ENCODE measurements at places on chromosomes 1 and 21. TPM values are rescaled to one million over a fixed set of nuclear protein-coding genes. Genes with fewer than 3 reads are reported as not detected.

- H3K27me3 ChIP-seq: no peaks in the 10 kb centered on the region
- H3K36me3 ChIP-seq: no peaks in the 10 kb centered on the region
- H3K27ac ChIP-seq: no peak overlapping the region
- H3K4me1 ChIP-seq: no peaks in the 10 kb centered on the region
- no peak overlapping the region for H3K4me3 ChIP-seq
Observed at GRCh38 chr1:70874063-70874462, 173.6 kb downstream of the PTGER3 start.

DNA sequence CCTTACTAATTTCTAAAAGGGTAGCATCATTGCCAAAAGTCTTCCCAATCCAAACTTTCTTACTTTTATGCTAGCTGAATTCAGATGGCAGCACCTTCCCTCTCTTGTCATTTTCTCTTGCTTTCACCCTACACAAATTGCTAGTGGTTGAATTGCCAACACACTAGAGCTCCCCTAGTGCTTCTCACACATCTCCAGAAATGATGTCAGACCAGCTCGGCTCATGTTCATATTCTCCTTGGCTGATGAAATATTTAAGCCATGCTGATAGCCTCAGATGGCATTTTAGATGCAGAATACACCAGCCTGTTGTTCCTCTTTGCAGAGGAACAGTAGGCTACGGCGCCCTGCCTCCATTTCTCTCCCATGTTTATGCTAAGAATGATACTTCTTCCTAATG lies 256.9 kb downstream of the PTBP2 start:
- no peaks in the 10 kb centered on the region for H3K27me3 ChIP-seq
- H3K36me3 ChIP-seq: no peaks in the 10 kb centered on the region
- H3K27ac ChIP-seq: no peak overlapping the region
- no peak for DNase-seq
- no peaks in the 10 kb centered on the region for H3K4me1 ChIP-seq
- no peak overlapping the region for H3K4me3 ChIP-seq

- H3K36me3 ChIP-seq: no peaks in the 10 kb centered on the region
- H3K27me3 ChIP-seq: peaks cover 4% of the 10 kb centered on the region
- no peak for DNase-seq
- peaks cover 13% of the 10 kb centered on the region for H3K4me1 ChIP-seq
Observed at GRCh38 chr1:43269627-43270375, at the start of gene TMEM125. Gene TMEM125 (plus strand): TSS chr1:43269983. CDS start chr1:43272723, 2,740 bp downstream.

DNA sequence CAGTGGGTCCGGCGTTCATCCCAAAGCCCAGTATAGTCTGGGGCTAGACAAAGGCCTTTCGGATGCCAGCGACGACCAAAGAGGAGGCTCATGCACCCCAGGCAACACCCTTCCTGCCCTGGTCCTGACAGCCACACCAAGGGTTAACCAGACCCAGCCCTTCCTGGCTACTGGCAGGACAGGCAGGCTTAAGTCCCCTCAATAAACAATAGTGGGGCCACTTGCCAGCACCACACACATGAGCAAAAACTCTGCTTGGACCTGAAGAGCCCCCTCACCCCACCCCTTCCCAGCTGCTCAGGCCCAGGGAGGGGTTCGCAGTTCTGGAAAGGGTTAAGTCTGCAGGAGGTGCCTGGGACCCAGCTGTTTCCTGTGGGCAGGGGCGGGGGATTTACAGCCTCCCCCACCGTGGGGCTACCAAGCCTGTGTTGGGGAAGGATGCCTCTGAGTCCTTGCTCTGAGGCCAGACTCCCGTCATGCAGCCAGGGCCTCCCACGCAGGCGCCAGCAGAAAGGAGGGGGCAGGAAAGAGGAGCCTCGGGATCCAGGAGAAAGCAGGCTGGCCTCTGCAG lies 18.2 kb downstream of the PHLDA3 start:
- H3K4me1 ChIP-seq: peaks cover 21% of the 10 kb centered on the region
- H3K27ac ChIP-seq: no peak overlapping the region
- DNase-seq: peak; percentile 40
- H3K27me3 ChIP-seq: no peaks in the 10 kb centered on the region
- H3K36me3 ChIP-seq: no peaks in the 10 kb centered on the region

GRCh38 chr1:60283690-60284089 lies 210.1 kb upstream of the C1orf87 start:
- H3K4me1 ChIP-seq: peaks cover 10% of the 10 kb centered on the region
- no peak for DNase-seq
- H3K27ac ChIP-seq: no peak overlapping the region
- no peaks in the 10 kb centered on the region for H3K27me3 ChIP-seq
- H3K4me3 ChIP-seq: no peak overlapping the region

- no peak for DNase-seq
- no peaks in the 10 kb centered on the region for H3K27me3 ChIP-seq
- H3K4me3 ChIP-seq: no peak overlapping the region
- no peaks in the 10 kb centered on the region for H3K36me3 ChIP-seq
Observed at GRCh38 chr1:61607448-61607847, 117.5 kb downstream of the TM2D1 start.

- peaks cover 14% of the 10 kb centered on the region for H3K4me1 ChIP-seq
- DNase-seq: no peak
- no peak overlapping the region for H3K4me3 ChIP-seq
- no peaks in the 10 kb centered on the region for H3K36me3 ChIP-seq
- H3K27ac ChIP-seq: no peak overlapping the region
Observed at GRCh38 chr1:18919956-18920355, 17.6 kb upstream of the ALDH4A1 start.

GRCh38 chr1:38529946-38530345 lies 329.6 kb downstream of the RRAGC start:
- no peaks in the 10 kb centered on the region for H3K27me3 ChIP-seq
- no peaks in the 10 kb centered on the region for H3K4me1 ChIP-seq
- H3K36me3 ChIP-seq: no peaks in the 10 kb centered on the region
- no peak overlapping the region for H3K27ac ChIP-seq

- H3K4me1 ChIP-seq: peaks cover 23% of the 10 kb centered on the region
- H3K27ac ChIP-seq: no peak overlapping the region
- no peaks in the 10 kb centered on the region for H3K36me3 ChIP-seq
- peak overlapping the region; percentile 94 for H3K4me3 ChIP-seq
- peak; percentile 65 for DNase-seq
- H3K27me3 ChIP-seq: no peaks in the 10 kb centered on the region
Observed at GRCh38 chr1:41241354-41241748, 755 bp downstream of the SCMH1 start.

DNA sequence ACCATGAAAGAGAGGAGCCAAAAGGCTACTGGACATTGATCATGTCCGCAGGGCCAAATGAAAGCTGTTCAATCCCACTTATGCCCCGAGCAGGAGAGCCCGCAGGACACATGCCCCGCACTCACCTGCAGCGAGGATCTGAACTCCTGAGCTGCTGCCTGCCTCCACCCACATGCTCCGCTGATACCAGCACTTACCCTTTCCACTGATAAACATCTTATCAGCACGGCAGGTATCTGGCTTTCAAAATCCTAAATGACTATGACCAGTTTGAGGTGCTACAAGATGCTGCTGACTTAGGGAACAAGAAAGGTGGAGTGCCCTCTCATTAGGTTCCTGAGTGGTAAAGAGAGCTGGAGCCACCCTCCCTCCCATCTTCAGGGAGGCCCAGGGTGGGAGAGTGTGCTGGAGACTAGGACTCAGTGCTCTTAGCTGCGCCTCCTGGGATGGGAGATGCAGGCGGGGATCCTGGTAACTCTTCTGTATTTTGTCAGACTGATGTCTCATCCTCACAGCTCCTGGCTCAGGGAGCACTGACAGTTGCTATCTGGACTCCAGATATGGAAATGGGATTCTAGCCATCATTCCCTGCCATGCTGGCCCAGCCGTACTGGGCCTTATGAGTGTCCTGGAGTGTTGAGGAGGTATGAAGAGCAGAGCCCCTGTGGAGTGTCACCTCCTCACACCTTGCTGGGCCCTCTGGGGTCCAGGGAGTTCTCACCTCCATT lies 86.4 kb upstream of the F3 start:
- no peak overlapping the region for H3K4me3 ChIP-seq
- H3K27ac ChIP-seq: no peak overlapping the region
- peaks cover 14% of the 10 kb centered on the region for H3K4me1 ChIP-seq
- H3K27me3 ChIP-seq: no peaks in the 10 kb centered on the region
- no peaks in the 10 kb centered on the region for H3K36me3 ChIP-seq
- DNase-seq: no peak

- no peak overlapping the region for H3K27ac ChIP-seq
- no peak overlapping the region for H3K4me3 ChIP-seq
- H3K27me3 ChIP-seq: no peaks in the 10 kb centered on the region
- no peak for DNase-seq
- H3K36me3 ChIP-seq: no peaks in the 10 kb centered on the region
Observed at GRCh38 chr1:59752556-59753414, 62.0 kb upstream of the HOOK1 start.

DNA sequence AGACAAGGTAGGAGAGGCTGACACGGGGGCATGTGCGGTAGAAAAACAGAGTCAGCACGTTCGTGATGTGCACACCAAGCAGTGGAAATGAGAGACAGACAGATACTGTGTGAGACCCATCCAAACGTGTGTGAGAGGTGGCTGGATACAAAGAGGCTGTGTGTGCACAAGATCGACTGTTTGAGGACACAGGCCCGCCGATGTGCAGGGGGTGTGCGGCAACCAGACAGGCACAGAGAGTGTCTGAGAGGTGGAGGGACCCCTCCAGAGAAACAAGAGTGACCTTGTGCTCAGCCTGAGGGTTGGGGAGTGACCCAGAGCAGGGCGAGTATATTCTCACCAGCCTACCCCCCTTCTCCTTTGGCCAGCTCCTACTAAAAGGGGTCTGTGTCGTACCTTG lies 97.8 kb upstream of the IPO9 start:
- no peak overlapping the region for H3K4me3 ChIP-seq
- no peak for DNase-seq
- H3K27ac ChIP-seq: no peak overlapping the region

DNA sequence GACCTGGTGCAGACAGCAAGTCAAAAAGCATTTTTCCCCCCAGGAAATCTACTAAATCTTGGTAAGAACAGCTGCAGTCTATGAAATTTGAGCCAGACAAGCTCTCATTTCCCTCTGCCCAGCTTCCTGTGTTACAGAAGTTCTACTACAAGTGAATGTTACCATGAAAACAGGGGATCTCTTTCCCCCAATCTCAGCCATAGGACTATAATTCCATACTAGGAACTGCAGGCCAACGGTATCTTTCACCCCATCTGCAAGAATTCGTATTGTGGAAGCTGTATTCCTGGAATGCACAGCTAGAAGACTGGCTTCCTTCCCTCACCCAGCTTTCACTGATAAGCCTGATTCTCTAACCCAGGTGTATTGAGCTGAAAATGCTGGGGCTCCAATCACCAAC lies 1655.4 kb downstream of the BRINP3 start:
- no peaks in the 10 kb centered on the region for H3K27me3 ChIP-seq
- H3K36me3 ChIP-seq: no peaks in the 10 kb centered on the region
- no peaks in the 10 kb centered on the region for H3K4me1 ChIP-seq
- no peak overlapping the region for H3K27ac ChIP-seq
- no peak for DNase-seq
- no peak overlapping the region for H3K4me3 ChIP-seq

DNA sequence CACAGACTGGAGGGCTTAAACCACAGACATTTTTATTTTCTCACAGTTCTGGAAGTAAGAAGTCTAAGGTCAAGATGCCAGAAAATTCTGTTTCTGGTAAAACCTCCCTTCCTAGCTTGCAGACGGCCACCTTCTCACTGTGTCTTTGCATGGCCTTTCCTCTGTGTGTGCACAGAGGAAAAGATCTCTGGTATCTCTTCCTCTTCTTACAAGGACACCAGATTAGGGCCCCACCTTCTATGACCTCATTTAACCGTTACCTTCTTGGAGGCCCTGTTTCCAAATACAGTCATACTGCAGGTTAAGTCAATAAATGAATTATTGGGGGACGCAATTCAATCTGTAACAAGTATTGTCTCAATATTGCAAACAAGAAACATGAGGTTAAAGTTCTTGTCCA lies 63.0 kb upstream of the PRDX6 start:
- H3K36me3 ChIP-seq: no peaks in the 10 kb centered on the region
- no peak overlapping the region for H3K27ac ChIP-seq
- no peaks in the 10 kb centered on the region for H3K4me1 ChIP-seq
- no peak for DNase-seq

GRCh38 chr1:81484284-81484683 lies 316.4 kb upstream of the ADGRL2 start:
- no peaks in the 10 kb centered on the region for H3K36me3 ChIP-seq
- no peak overlapping the region for H3K4me3 ChIP-seq
- H3K4me1 ChIP-seq: no peaks in the 10 kb centered on the region
- no peaks in the 10 kb centered on the region for H3K27me3 ChIP-seq

DNA sequence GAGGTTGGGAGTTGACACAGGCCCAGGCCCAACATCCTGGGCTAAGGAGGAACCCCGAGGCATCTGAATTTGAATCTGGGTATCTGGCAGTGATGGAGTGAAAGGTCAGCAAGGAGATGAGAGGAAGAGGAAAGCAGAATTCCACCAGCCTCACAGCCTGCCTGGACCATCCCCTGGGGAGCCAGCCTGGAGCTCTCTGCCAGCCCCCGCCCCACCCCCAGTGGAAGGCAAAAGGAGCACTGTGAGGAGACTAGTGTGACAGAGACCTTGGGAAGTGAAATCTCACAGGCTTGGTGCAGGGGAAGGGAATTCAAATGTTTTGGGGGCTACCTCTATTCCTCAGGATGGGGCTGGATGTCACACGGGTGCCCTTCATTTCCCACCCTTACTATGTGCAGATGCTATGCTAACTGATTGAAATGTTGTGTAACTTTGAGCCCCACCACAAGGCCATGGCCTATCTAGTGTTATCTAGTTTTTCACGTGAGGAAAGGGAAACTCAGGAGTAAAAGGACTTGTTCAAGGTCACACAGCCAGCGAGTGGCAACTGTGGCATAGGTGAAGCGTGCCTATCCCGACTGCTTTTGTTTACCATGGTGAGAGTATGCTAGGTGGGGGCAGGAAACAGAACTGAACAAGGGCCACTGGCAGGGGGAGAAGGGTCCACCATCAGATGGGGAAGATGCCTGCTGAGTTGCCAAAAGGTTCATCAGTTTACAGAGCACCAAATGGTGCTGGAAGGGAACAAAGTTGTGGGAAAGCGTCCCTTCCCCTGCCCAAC lies 29.8 kb downstream of the AHDC1 start:
- DNase-seq: no peak
- H3K4me1 ChIP-seq: peaks cover 75% of the 10 kb centered on the region
- no peaks in the 10 kb centered on the region for H3K27me3 ChIP-seq
- no peaks in the 10 kb centered on the region for H3K36me3 ChIP-seq
- H3K27ac ChIP-seq: peak overlapping the region; percentile 96

DNA sequence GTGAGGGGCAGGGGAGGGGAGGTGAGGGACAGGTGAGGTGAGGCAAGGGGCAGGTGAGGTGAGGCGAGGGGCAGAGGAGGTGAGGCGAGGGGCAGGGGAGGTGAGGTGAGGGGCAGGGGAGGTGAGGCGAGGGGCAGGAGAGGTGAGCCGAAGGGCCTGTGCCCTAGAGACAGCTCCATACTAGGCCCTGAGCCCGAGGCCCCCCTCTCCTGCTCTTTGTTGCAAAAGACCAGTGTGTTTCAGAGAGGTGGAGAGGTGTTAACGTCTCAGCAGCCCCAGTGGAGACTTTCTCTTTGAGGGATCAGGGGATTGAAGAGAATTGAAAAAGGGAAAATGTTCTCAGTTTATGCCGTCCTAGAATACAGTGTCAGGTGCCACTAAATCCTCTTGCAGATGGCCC lies 44.2 kb downstream of the EPHB2 start:
- no peak for DNase-seq
- H3K27me3 ChIP-seq: no peaks in the 10 kb centered on the region
- H3K27ac ChIP-seq: peak overlapping the region; percentile 70
- H3K4me3 ChIP-seq: no peak overlapping the region
- peaks cover 18% of the 10 kb centered on the region for H3K4me1 ChIP-seq

RNU1-4 gene
- under 0.01 TPM for total RNA-seq

PTPRC gene
- not detected for total RNA-seq

TEDDM1 gene
- not detected for total RNA-seq

NTNG1 gene
- total RNA-seq: 0.62 TPM

CPLANE2 gene
- total RNA-seq: 11.4 TPM

GBP2 gene
- not detected for total RNA-seq

DMRTA2 gene
- total RNA-seq: 0.46 TPM

MSH4 gene
- not detected for total RNA-seq

DYRK3 gene
- total RNA-seq: 22.7 TPM

Measured in neural progenitor cell (in vitro differentiated cells).